AG10803 (cell line): ENCODE measurements at places on chromosomes 3 and 15.

DNA sequence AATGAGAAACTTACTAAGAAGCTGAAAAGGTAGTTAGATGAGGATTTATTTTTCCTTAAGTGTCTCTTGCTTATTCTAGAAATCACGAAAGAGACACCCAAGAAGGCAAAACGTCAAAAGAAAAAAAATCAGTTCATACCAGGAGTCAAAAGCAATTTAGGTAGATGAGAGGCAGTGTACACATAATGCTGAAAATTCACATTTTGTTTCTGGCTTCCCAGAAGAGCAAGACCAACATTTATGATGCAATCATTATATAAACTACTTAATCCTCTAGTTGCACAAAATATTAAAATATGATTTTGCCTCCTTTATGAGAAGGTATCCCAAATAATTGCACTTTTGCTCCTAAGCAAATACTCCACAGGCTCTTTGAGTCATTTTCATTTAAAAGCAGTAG lies 228.0 kb downstream of the FMN1 start:
- DNase-seq, result no peak

GRCh38 chr3:55489798-55490132 lies 2.7 kb upstream of the WNT5A start:
- no peak for DNase-seq

DNA sequence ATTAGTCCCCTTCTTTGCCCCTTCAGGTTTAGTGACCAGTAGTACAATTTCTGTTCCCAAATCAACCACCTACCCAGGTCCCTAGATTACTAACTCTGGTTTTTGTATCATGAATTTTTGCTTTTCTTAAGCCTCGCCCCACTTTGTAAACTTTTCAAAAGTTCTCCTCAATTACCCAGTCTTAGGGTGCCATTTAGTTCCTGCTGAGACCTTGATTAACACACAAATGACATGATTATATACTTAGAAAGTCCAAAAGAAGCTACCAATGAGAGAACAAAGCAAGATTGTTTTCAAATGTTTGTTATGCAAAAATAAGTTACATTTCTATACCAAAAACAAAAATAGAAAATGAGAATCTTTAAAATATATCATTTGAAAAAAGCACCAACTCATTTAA lies 594.4 kb downstream of the SQOR start:
- no peak for DNase-seq

DNA sequence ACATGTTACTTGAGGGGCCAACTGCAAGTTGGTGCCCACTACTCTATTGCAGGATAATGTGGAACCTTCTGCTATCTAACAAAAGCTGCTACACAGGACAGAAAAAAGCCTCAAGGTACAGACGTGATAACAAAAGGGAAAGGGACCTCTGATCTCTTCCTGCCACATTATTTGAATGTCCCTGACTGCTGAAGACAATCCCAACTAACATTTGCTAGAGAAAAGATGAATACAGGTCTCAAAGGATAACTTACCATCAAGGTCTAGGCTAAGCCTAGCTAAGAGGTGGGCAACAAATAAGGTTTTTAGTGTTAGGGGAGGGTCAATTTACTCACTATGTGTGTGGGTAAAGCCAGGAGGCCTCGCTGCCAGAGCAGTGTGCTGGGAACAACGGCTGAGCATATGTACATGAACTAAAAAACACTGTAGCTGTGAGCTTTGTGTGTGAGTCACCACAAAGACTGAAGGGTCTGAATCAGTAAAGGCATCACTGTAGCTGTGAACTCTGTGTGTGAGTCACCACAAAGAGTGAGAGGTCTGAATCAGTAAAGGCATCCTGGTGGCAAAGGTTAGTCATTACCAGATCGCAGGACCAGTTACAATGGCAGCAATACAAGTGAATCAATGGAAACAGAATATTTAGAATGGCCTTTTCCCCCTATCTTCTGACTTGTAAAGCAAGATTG lies 111.7 kb downstream of the LMLN start:
- peak; percentile 69 for DNase-seq

- DNase-seq, result no peak
Measured at GRCh38 chr3:170640737-170641171, 54.9 kb upstream of the SLC7A14 start.

DNA sequence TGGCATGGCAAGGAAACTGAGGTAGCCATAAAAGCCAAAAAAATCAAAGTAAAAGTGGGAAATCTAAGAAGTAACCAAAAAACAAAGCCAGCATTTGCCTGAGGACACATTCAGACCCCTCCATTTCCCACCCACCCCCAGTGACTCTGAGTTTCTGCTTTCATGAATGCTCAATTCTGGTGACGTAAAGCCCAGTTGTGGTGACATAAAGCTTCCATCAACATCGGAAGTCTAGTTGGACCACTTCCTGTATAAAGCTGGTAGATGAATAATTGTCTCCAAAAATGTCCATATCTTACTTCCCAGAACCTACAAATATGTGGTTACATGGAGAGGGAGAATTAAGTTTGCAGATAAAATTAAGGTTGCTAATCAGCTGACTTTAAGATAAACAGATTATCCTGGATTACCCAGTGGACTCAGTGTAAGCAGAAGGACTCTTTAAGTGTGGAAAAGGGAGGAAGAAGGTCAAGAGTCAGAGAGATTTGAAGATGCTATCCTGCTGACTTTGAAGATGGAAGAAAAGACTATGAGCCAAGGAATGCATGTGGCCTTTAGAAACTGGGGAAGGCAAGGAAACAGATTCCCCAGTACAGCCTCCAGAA lies 62.0 kb upstream of the ST3GAL6 start:
- no peak for DNase-seq

DNA sequence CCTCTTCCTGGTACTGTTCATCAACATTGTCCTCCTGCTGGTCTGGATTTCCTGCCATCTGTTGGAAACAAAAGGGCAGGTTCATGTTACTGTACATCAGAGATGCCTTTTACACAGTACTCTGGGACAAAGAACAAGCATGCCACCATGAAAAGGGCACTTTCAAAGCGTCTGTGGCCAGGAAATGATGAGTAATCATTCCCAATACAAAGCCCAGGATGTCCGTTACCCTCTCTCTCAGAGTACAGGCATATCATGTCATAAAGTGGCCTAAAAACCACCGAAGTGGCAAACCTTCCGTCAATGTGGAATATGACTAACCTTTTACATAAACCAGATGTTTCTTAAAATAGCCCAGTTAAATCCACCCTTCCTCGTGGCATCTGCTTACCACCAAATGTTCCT lies 71.2 kb downstream of the GOLIM4 start:
- peak; percentile 86 for DNase-seq
